Naive thymus-derived CD8-positive, alpha-beta T cell (primary cell): ENCODE measurements at places on chromosomes 5 and 9.

- DNase-seq: no peak
These were observed 413.3 kb upstream of the RORB start for GRCh38 chr9:74083681-74084433.

GRCh38 chr9:4862506-4863250 is 69.9 kb downstream of the RCL1 start:
- no peak for DNase-seq

- DNase-seq: no peak
These were observed 307.2 kb downstream of the MTRR start for GRCh38 chr5:8176101-8176693.

DNA sequence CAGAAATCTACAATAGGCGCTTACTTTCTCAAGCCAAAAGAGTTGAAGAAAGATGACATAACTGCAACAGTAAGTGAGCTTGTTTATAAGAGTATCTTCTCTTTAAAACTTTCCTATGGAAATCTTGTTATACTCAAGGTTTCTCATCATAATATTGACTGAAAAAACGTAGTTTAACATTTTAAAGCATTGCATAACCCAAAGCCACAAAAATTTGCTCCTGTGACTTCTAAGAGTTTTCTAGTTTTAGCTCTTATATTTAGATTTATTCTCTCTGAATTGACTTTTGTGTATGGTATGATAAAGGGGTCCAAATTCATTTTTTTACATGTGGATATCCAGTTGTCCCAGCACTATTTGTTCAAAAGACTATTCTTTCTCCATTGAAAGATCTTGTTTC is 15.2 kb downstream of the WDR36 start:
- no peak for DNase-seq

DNA sequence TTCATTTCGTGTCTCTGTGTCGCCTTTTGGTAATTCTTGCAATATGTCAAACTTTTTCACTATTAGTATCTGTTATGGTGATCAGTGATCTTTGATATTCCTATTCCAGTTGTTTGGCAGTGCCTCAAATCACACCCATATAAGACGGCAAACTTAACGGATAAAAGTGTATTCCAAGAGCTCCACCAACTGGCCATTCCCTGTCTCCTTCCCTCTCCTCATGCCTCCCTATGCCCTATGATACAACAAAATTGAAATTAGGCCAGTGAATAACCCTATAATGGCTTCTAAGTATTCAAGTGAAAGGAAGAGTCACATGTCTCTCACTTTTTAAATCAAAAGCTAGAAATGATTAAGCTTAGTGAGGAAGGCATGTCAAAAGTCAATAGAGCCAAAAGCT is 74.8 kb downstream of the CDK5RAP2 start:
- no peak for DNase-seq
